Hematopoietic multipotent progenitor cell treated with erythropoietin and hydrocortisone succinate and interleukin-3 and kit ligand, for 17 days (in vitro differentiated cells): ENCODE measurements at places on chromosomes 2 and 18.

DNA sequence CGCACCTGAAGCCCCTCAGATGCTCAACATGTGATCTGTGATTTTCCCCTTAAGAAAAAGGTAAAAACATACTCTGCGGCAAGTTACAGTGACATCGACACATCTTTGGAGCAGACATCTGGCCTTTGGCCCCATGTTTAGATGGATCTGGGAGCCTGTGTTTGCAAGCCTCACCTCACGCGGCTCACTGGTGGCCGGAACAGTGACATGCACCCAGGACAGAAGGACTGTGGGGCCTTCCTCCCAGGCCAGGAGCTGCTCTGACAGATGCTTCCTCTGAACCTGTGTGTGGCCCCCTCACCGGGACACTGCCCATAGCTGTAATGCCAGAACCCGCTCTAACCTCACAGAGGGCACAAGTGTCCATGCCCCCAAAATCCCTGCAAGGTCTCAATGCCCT lies 13.1 kb downstream of the PASK start:
- DNase-seq, result no peak

GRCh38 chr2:205571360-205571959 lies 110.8 kb upstream of the NRP2 start:
- DNase-seq, result no peak

GRCh38 chr2:228700638-228701037 lies 519.2 kb upstream of the SPHKAP start:
- DNase-seq, result no peak

DNA sequence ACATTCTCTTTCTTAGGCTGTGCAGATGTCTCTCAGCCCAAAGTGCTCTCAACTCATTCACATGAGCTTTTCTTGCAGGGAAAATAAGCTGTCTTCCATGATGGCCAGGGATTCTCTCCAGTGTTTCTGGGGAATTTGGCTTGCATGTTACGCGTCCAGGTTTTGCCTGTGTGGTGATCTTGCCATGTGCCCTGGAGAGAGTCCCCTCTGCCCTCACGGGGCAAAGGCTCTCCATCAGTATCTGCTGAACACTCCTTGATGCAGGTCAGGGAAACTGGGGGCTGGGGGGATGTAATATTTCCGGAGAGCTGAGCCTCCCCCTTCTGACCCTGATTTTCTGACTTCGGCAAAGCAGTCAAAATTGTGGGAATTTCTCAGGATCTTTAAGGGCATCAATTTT lies 87.6 kb downstream of the ACKR3 start:
- DNase-seq, result no peak

- peak; percentile 35 for DNase-seq
Observed at GRCh38 chr2:96161898-96162297, 16.7 kb upstream of the DUSP2 start.

DNA sequence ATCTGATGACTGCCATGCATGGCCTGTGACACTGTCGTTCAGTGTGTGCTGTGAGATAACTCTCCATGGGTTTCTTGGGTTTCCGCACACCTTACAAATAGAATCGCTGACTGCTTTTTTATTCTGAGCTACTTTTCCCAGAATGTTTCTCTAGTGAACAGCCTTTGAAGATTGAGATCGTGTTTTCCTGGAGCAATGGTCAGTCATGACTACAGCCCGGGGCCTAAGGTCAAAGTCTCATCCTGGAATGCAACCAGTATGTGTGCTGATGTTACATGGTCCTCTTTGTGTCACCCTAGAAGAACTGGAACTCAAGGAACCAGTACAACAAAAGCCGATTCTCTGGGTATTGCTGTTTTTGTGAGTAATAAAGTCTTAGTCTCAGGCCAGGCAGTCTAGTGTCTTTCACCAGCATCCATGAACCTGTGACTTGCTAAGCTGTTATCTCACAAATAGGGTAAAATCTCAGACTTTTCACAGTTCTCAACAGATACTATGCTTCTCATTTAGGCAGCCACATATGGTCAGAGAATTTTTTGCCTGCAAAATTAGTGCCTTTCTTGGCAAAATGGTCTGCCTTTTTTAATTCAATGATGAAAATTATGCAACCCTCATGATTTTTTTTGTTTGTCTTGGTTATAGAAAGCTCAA lies 124.9 kb upstream of the PIEZO2 start:
- no peak for DNase-seq

GRCh38 chr2:127106457-127106990 lies 430 bp downstream of the BIN1 start:
- DNase-seq, result no peak

DNA sequence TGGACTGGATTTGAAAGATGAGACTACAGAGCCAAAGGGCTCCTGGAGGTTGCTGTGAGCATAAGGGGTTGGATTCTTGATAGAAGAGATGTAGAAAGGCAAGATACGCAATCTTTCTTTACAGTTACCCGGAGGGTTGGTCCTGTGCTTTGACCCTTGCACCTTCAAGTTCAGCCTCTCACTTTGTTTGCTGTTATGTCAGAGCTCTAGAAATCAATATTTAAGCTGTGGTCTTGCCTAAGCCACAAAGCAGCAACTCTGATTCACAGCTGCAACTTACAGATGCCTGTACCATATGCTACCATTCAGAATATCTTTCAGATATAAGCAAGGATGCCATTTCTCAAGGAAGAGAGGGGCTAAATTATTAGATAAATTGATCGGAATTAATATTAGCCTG lies 943.1 kb upstream of the LRRTM1 start:
- no peak for DNase-seq

GRCh38 chr2:24919506-24920097 lies 435 bp downstream of the ADCY3 start:
- no peak for DNase-seq

GRCh38 chr2:51410331-51410730 lies 378.4 kb upstream of the NRXN1 start:
- no peak for DNase-seq

GRCh38 chr2:98708396-98709186 lies 22.3 kb downstream of the MGAT4A start:
- no peak for DNase-seq

DNA sequence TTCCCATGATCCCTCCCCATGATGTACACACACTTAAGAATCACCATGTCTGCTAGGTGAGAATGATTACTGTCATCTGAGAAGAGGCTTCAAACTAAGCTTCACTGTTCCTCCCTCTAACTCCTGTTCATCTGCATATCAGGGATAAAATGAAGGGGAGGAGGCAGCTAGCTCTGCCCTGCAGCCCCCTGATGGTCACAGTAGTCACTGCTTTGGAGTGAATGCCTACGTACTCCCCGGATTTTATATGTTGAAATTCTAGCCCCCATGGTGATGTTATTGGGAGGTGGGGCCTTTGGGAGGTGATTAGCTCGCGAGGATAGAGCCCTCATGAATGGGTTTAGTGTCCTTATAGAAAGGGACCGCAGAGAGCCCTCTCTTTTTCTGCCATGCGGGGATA lies 156.4 kb downstream of the NCKAP5 start:
- DNase-seq, result no peak

DNA sequence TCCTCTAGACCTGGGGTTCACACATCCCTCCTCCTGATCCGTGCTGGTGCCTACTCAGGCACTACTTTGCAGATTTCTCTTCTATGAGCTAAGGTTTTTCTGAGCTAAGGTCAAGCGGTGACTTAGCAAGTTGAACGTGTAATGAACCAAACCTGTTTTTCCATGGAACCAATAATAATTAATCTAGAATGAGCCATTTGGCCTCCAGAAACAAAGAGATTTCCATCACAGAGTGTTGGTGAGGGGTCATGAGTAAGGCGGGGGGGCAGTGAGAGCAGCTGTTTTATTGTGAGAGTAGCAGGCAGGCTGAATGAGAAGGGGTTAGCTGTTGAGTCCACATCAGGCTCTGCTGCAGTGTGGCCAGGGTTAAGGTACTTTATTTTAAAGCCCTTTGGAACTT lies 112.0 kb upstream of the FOSL2 start:
- DNase-seq, result no peak

DNA sequence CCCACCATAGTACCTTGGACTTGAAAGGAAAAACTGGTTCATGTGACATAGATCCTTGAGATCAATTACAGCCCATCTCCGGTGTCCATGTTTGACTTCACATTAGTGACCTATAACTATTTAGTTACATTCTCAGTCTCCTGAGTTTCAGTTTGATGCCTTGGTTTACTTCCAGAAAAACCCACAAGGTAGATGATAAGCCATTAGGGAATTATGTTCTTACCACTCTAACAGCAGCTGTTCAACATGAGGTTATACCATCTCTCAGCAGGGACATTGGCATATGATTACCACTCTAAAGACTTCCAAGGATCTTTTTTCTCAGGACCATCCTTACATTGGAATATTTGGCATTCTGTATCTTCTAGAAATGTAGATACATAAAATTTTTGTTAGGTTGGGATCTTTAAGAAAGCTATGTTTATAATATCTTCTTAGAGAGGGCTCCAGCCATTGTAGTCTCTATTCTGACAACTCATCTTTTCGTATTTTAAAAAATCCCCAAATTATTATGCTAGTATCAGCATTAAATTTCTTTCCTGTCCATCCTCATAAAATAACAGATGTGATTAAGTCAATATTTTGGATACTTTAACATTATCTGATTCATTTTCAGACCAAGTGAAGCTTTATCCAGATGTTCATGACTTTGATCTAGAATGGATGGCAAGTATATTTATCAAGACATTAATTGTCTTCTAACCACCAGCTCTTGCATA lies 258.9 kb downstream of the RDH14 start:
- no peak for DNase-seq

- no peak for DNase-seq
Observed at GRCh38 chr2:24352664-24353063, 7.7 kb downstream of the ITSN2 start.

GRCh38 chr2:16609786-16610185 lies 55.8 kb downstream of the CYRIA start:
- no peak for DNase-seq

DNA sequence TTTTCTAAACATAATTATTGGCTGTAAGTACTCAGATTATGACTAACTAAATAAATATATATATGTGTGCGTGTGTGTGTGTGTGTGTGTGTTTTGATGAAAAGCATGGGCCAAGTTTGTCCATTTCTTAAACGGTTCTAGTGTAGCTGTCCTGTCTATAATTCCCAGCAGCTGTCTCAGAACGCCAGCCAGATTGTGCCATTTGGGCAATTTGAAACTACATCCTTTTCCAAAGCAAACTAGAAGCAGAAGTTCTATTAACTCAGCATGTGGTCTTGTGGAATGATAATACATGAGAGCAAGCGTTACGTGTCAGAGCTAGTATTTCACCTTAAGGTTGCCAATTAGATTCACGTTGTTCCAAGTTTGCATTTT lies 1.7 kb downstream of the ARHGAP28 start:
- DNase-seq, result no peak

- DNase-seq, result no peak
Observed at GRCh38 chr18:23154823-23155500, 19.7 kb downstream of the CABLES1 start.

DNA sequence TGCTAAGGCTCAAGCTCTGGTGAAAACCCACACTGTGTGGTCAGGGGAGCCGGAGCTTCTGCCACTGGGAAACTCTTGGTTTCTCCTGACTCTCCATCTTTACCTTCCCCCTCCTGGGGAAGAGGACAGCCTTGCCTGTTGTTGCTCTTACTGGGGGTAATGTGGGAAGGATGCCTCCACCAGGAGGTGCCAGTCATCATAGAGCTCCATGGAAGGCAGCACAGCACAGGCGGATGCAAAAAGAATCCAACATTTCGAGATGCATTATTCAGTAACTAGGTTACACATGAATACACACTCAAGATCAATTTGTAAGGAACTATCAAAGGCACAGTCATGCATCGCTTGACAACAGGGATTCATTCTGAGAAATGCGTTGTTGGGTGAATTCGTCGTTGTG lies 322.6 kb downstream of the AFF3 start:
- DNase-seq, result no peak

- DNase-seq, result no peak
Observed at GRCh38 chr2:42256505-42256904, 87.4 kb downstream of the EML4 start.

GRCh38 chr2:65818873-65819451 lies 386.6 kb upstream of the SPRED2 start:
- no peak for DNase-seq

DNA sequence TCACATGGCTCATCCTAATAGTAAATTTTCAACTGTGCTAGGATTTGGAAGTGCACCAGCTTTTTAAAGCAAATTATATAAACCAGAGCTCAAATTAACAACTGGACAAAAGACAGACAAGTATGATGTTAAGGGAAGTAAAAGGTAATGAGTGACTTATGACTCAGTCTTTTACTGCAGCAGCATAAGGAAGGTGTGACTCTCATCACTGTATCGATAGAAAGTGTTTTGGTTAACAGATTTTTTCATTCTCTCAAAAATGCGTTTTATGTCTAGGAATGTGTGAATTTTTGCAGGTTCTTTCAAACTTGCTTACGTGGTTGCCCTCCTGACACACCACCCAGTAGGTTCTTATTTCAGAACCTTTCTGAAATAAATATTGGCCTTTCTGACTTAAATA lies 244.2 kb upstream of the BOD1L2 start:
- no peak for DNase-seq

DNA sequence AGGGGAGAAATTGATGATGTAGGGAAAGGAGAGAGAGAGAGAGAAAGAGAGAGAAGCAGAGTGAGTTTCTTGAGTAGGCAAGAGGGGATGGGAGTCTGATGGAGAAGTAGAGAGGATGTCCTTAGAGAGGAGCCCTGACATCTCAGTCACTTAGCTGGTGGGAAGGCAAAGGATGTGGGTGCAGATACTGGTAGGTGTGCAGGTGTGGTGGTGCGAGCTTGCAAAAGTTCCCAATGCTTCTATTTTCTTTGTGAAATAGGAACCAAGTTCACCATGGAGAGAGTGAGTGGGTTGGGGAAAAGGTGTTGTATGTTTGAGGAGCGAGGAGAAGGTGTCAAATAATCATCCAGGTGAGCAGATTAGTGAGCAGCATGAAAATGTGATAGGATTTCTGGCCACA lies 26.5 kb upstream of the POLE4 start:
- DNase-seq, result no peak

DNA sequence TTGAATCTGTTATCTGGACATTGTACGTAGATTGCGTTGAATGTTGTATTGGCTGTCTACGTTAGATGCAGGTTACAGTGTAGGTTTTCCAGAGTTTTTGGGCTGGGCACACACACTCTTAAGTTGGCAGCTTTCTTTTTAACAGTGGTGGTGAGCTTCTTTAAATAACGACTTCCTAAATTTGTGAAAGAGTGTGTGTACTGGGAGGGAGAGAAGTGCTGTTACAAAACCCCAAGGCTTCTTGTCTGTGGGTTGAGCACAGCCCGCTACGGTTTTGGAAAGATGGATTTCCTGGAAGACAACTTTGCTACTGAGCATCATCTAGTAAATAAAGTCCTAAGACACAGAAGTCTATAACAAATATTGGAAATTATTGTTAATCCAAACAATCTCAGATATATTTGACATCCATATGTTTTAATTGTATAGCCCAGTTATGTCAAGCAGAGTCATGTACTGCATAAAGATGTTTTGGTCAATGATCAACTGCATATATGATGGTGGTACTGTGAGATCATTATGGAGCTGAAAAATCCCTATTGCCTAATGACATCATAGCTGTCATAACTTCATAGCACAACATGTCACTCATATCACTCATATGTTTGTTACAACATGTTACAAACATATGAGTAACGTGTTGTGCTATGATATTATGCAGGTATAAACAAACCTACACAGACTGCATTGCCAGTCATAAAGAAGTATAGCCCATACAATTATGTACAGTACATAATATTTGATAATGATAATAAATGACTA lies 7.9 kb upstream of the THUMPD2 start:
- DNase-seq, result no peak

- no peak for DNase-seq
Observed at GRCh38 chr2:20609349-20609994, 41.4 kb downstream of the HS1BP3 start.

GRCh38 chr2:190404487-190404886 lies 3.7 kb upstream of the MFSD6 start:
- no peak for DNase-seq

GRCh38 chr18:34710934-34711333 lies 836 bp downstream of the DTNA start:
- no peak for DNase-seq
